H54 (cell line): ENCODE measurements at places on chromosomes 12 and 14.
A peak's percentile ranks its signal among the peaks of the same experiment; 100 is the strongest.

GRCh38 chr12:102568276-102568675 lies 87.9 kb upstream of the IGF1 start:
- no peak for DNase-seq

- DNase-seq = peak; percentile 83
Observed at GRCh38 chr14:60648934-60649874, at the start of gene SIX1. Gene SIX1, minus strand, starts transcription at chr14:60649477. Its CDS starts 288 bp downstream, at chr14:60649189.

DNA sequence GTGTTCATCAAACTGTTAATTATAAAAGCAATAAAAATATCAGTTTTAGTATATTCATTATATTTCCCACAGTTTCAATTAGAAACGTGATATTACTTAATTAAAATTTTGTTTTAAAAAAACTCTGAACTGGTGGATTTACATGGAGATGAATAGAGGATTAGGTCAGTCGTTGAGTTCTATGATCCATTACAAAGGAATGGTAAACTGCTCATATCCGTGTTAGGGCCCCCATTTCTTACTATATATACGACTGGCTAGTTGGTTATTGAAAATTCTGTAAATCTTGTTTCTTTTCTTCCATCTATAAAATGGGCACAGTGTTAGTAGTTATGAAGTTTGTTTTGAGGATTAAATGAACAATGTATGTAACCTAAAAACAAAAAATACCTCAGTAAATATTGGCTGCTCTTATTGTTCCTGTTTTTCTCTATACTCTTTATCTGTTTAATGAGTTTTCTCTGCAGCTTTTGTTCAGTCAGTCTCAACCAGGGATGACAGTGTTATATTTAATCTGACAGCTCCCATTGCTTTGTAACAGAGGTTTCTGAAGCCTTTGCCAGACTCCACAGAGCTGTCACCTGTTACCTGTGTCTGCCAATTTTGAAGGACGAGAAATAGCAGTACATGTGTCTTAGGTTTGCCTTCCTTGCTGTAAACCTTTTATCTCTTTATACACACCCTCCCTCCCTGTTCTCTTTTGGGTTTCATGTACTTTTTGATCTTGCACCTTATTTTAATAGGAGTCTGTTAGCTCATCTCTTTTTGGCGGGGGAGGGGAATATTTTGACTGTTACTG lies 41.5 kb downstream of the FRS2 start:
- DNase-seq = no peak

GRCh38 chr14:71931492-71932228 lies 569 bp upstream of the RGS6 start:
- no peak for DNase-seq

DNA sequence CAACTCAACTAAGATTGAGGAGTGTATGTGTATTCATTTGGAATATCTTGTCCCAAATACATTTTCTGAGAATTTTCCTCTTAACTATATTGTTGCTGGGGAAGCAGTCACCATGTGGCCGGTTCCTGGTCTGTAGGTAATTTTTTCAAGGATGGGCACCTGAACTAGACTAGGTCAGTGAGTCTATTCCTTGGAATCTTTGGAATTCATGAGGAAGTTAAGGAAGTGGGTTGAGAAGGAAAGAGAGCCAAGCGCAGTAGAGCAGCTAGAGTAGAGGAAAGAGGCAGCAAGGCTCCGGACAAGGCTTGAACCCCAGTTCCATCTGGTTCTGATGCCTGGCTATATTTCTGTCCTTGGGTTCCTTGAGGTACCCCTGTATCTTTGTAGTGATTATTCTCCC lies 183.7 kb downstream of the DACT1 start:
- DNase-seq = no peak

- no peak for DNase-seq
Observed at GRCh38 chr14:71214241-71214640, 307.0 kb downstream of the PCNX1 start.

GRCh38 chr12:116703214-116703795 lies 34.6 kb downstream of the SPRING1 start:
- DNase-seq = peak; percentile 53

DNA sequence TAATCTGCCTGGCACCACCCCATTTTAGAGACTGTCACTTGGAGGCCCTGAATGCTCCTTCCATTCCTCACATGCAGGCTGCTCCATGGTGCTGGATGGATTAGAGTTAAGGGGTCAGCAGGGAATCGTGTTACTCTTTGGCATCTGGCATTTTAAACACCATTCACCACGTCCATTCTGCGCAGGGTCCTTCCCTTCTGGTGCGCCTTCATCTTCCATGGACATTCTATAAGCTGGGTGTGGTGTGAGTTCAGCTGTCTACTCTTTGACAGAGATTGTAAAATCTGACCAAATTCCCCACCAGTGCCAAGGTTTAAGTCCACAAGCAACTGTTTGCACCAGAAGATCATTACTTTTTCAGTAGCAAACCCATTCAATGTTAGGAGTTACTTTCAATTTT lies 47.8 kb downstream of the GIT2 start:
- DNase-seq = no peak
